ENCODE measurements at places on chromosomes 11 and 22. TPM values are rescaled to one million over a fixed set of nuclear protein-coding genes. Genes with fewer than 3 reads are reported as not detected.

The MRGPRE gene
- total RNA-seq = not detected

The OR4A15 gene
- total RNA-seq = not detected

The SCGB2A2 gene
- total RNA-seq = not detected

The MUC5B gene
- 0.02 TPM for total RNA-seq

The OR6A2 gene
- 0.83 TPM for total RNA-seq

The ADSL gene
- total RNA-seq = 67.5 TPM

The BTG4 gene
- total RNA-seq = not detected

The PACSIN3 gene
- 53.4 TPM for total RNA-seq

The FAT3 gene
- not detected for total RNA-seq

The VPREB1 gene
- not detected for total RNA-seq

The SLC22A9 gene
- not detected for total RNA-seq

The CECR2 gene
- not detected for total RNA-seq

The RBM4B gene
- 15.3 TPM for total RNA-seq

The ST14 gene
- 83.9 TPM for total RNA-seq

The PDGFB gene
- total RNA-seq = 6.6 TPM

The ADM gene
- 74.6 TPM for total RNA-seq

The OR4C45 gene
- total RNA-seq = not detected

The STK33 gene
- not detected for total RNA-seq

The CDCA5 gene
- 8.4 TPM for total RNA-seq

The DEUP1 gene
- total RNA-seq = under 0.01 TPM

The ART1 gene
- not detected for total RNA-seq

The OR51B5 gene
- not detected for total RNA-seq

The CATSPERZ gene
- not detected for total RNA-seq

The GTPBP1 gene
- 61.1 TPM for total RNA-seq

The CTTN gene
- total RNA-seq = 312 TPM

The SYT13 gene
- total RNA-seq = 0.33 TPM

The APBB1 gene
- total RNA-seq = 22.5 TPM

The SPI1 gene
- total RNA-seq = not detected

The OR5AS1 gene
- total RNA-seq = not detected

The SLC15A3 gene
- 0.17 TPM for total RNA-seq

The BDNF gene
- total RNA-seq = 1.8 TPM

The GALNT18 gene
- 25.0 TPM for total RNA-seq

The RTN4R gene
- total RNA-seq = 3.8 TPM

The FHIP1B gene
- total RNA-seq = 29.7 TPM

The DNAJB7 gene
- not detected for total RNA-seq

The CLMP gene
- total RNA-seq = 175 TPM

The SMIM35 gene
- total RNA-seq = not detected

The ISX gene
- not detected for total RNA-seq

The TIGD3 gene
- not detected for total RNA-seq

The IRAG1 gene
- total RNA-seq = 2.0 TPM

The MOV10L1 gene
- total RNA-seq = 0.33 TPM

The PAMR1 gene
- total RNA-seq = 118 TPM

The LIPT2 gene
- 5.0 TPM for total RNA-seq

The OR8G5 gene
- not detected for total RNA-seq

The RAC2 gene
- total RNA-seq = 119 TPM

The MMP7 gene
- 13.8 TPM for total RNA-seq

Measured in mammary epithelial cell (primary cell).